ENCODE measurements at places on chromosomes 2 and 18. TPM values are rescaled to one million over a fixed set of nuclear protein-coding genes. Genes with fewer than 3 reads are reported as not detected.

Gene TMEM163
- total RNA-seq, result 0.19 TPM

Gene LRRTM1
- not detected for total RNA-seq

Gene EFEMP1
- not detected for total RNA-seq

Gene CENPA
- 30.5 TPM for total RNA-seq

Gene TXNDC2
- total RNA-seq, result not detected

Gene SLC14A1
- total RNA-seq, result 3.1 TPM

Gene NT5DC4
- total RNA-seq, result not detected

Gene CD302
- total RNA-seq, result 0.62 TPM

Gene UGT1A3
- total RNA-seq, result not detected

Gene TUBA4B
- not detected for total RNA-seq

Gene CCNT2
- 48.3 TPM for total RNA-seq

Gene ANO7
- 0.97 TPM for total RNA-seq

Gene HOXD9
- total RNA-seq, result not detected

Gene SPR
- 0.80 TPM for total RNA-seq

Gene SERPINB8
- total RNA-seq, result 6.0 TPM

Gene OTX1
- total RNA-seq, result not detected

Gene ELP2
- 87.4 TPM for total RNA-seq

Gene FNDC4
- not detected for total RNA-seq

Gene KIF1A
- total RNA-seq, result 2.0 TPM

Gene CXXC1
- 160 TPM for total RNA-seq

Measured in activated naive CD8-positive, alpha-beta T cell treated with anti-CD3 and anti-CD28 coated beads, Interleukin-2, amount 10 ng/mL, durations not matched to agents 7 days and 5 days (primary cell).